ENCODE measurements at places on chromosomes 12 and 14.

GRCh38 chr14:74611650-74612349 is at the start of gene LTBP2:
Gene LTBP2, minus strand, starts transcription at chr14:74612237. Its CDS starts 293 bp downstream, at chr14:74611944.
- peaks cover 29% of the 10 kb centered on the region for H3K27me3 ChIP-seq
- H3K27ac ChIP-seq, result no peak within 1 kb of the TSS
- H3K4me1 ChIP-seq, result no peaks in the 10 kb centered on the region
- no peak for DNase-seq
- H3K4me3 ChIP-seq, result peak within 1 kb of the TSS; percentile 54
- H3K36me3 ChIP-seq, result no peaks in the 10 kb centered on the region

- no peaks in the 10 kb centered on the region for H3K36me3 ChIP-seq
- no peak within 1 kb of the TSS for H3K27ac ChIP-seq
- no peak within 1 kb of the TSS for H3K4me3 ChIP-seq
- DNase-seq, result peak; percentile 58
- peaks cover 27% of the 10 kb centered on the region for H3K27me3 ChIP-seq
- peaks cover 12% of the 10 kb centered on the region for H3K4me1 ChIP-seq
Observed at GRCh38 chr12:130953771-130954543, at the start of gene ADGRD1. Gene ADGRD1, plus strand, starts transcription at chr12:130953907. Its CDS starts 559 bp downstream, at chr12:130954466.

DNA sequence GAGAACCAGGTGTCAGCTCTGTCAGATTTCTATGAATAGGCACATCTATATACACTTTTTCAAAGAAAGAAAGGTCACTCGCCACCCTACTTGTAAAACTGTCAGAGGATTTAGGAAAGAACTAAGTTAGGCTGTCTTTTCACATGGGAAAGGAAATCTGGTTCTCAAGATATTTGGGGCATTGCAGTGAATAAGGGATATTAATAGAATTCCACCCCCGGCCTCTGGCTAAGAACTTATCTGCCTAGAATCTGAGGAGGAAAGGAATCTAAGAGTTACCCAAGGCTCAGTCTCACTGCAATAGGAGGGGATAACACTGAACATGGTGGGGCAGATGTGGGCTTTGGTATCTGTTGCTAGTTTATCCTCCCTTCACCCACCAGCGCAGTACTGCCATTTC is 677.6 kb downstream of the NRXN3 start:
- H3K4me3 ChIP-seq, result no peak overlapping the region
- no peaks in the 10 kb centered on the region for H3K36me3 ChIP-seq
- no peak for DNase-seq
- H3K4me1 ChIP-seq, result no peaks in the 10 kb centered on the region

DNA sequence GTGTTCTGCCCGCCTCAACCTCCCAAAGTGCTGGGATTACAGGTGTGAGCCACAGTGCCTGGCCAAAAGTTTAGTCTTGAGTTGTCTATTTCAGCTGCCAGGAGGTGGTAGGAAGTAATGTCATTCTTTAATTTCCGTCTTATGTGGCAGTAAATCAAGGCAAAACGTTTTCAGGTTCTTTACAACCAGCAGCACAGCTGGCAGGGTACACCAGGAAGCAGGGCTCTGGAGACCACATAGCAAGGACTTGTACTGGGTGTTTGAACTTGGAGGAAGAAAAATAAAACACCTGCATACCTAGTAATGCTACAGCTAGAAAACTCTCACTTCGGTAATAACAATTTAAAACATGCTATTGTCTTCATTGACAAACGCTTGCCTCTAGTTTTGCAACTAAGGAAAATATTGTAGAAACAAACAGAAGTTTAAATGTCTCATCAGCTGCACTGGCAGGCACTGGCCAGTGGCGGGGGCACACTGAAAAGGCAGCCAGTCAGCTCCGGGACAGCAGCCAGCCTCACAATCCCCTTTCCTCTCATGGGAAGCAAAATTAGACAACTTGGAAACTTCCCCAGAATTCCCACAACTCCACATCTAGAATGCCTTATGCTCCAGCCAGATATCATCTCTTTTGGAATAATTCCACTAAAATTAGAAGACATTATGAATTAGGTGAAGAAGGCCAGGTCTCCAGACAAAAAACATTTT is 72.2 kb downstream of the CLIP1 start:
- H3K4me1 ChIP-seq, result no peaks in the 10 kb centered on the region
- H3K4me3 ChIP-seq, result no peak overlapping the region
- peak; percentile 12 for DNase-seq
- H3K36me3 ChIP-seq, result peaks cover 14% of the 10 kb centered on the region
- no peaks in the 10 kb centered on the region for H3K27me3 ChIP-seq

DNA sequence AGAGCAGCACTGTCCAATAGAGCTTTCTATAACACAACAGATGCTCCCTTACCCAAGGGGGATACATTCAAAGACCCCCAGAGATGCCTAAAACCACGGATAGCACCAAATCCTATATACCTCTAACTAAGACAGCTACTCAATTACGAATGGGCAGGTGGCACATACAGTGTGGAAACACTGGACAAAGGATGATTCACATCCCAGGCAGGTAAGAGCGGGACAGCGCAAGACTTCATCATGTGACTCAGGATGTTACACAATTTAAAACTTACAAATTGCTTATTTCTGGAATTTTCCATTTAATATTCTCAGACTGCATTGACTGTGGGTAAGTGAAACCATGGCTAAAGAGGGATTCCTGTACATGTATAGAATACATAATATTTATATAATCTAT is 5.5 kb upstream of the HCFC2 start:
- H3K27me3 ChIP-seq, result no peaks in the 10 kb centered on the region
- peaks cover 4% of the 10 kb centered on the region for H3K4me1 ChIP-seq
- no peaks in the 10 kb centered on the region for H3K36me3 ChIP-seq

GRCh38 chr14:26401179-26401968 is 196.5 kb downstream of the NOVA1 start:
- no peak for DNase-seq
- H3K4me3 ChIP-seq, result no peak overlapping the region
- no peaks in the 10 kb centered on the region for H3K36me3 ChIP-seq
- no peaks in the 10 kb centered on the region for H3K4me1 ChIP-seq

GRCh38 chr12:94267921-94268471 is 119.6 kb downstream of the PLXNC1 start:
- H3K36me3 ChIP-seq, result peaks cover 17% of the 10 kb centered on the region
- no peak overlapping the region for H3K4me3 ChIP-seq
- DNase-seq, result peak; percentile 18
- H3K27me3 ChIP-seq, result no peaks in the 10 kb centered on the region

- H3K4me3 ChIP-seq, result no peak overlapping the region
- no peak for DNase-seq
- H3K4me1 ChIP-seq, result peaks cover 8% of the 10 kb centered on the region
Observed at GRCh38 chr12:12791756-12792369, 6.4 kb downstream of the APOLD1 start.

DNA sequence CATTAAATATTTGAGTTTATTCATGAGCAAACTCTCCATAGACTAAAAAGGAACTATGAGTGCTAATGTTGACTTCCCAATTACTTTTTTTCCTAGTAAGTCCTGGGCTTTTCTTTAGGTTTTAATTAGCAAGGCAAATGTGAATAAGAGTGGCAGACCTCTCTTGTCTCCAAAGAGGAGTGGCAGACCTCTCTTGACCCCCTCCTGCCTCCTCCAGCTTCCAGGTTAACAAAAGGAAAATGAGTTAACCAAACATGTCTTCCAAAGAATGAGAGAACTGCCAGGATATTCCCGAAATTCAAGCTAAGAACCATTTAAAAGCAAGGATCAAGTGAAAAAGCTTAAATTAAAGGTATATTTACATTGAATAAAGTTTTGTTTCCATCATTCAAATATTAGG is 253.2 kb downstream of the MDGA2 start:
- H3K27ac ChIP-seq, result no peak overlapping the region
- no peaks in the 10 kb centered on the region for H3K36me3 ChIP-seq
- H3K4me3 ChIP-seq, result no peak overlapping the region
- H3K27me3 ChIP-seq, result no peaks in the 10 kb centered on the region
- no peaks in the 10 kb centered on the region for H3K4me1 ChIP-seq

DNA sequence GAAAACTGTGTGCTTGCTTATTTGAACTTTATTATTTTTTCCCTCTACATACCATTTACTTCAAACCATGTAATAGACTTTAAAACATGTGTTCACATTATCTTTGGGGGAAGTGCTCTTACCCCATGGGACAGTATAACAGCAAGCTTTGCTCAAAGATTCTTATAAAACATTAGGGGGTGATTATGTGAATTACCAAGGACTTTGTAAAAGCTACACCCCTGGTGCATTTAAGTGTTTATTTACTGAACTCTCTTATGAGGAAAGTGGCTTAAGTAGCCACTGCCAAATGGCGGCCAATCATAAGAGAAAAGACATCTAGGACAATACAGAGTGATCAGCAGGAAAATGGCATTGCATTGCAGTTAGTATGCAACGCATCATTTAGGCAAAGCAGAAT is 70.3 kb downstream of the CAPZA3 start:
- DNase-seq, result no peak
- no peaks in the 10 kb centered on the region for H3K27me3 ChIP-seq
- H3K4me3 ChIP-seq, result no peak overlapping the region
- no peak overlapping the region for H3K27ac ChIP-seq

GRCh38 chr14:37340353-37340752 is 142.6 kb downstream of the MIPOL1 start:
- no peaks in the 10 kb centered on the region for H3K27me3 ChIP-seq
- H3K4me1 ChIP-seq, result no peaks in the 10 kb centered on the region
- no peak overlapping the region for H3K27ac ChIP-seq
- H3K36me3 ChIP-seq, result no peaks in the 10 kb centered on the region
- no peak overlapping the region for H3K4me3 ChIP-seq

Measured in common myeloid progenitor, CD34-positive (primary cell).